ENCODE measurements at places on chromosomes 4 and X. TPM values are rescaled to one million over a fixed set of nuclear protein-coding genes. Genes with fewer than 3 reads are reported as not detected.

DNA sequence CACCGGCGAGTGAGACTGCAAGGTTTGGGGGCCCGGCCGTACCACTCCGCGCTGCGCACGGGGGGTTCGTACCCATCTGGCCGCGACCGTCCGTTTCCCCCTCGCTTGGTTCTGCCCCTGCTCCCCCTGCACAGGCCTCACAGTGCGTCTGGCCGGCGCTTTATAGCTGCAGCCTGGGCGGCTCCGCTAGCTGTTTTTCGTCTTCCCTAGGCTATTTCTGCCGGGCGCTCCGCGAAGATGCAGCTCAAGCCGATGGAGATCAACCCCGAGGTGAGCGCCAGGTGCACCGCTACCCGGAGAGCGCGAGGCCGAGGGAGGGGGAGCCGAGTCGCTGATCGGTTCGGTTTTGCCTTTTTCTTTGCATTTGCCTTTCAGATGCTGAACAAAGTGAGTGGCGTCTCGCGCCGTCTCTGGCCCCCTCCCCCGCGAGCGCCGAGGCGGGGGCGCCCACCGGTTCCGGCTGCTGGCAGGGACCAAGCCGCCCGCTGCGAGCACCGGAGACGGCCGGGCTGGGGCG, at the start of gene UCHL1:
UCHL1 (plus strand) TSS at position 189 of the 517 bp plus-strand sequence; CDS start at position 238, 49 bp downstream.
- peak; percentile 97 for DNase-seq

DNA sequence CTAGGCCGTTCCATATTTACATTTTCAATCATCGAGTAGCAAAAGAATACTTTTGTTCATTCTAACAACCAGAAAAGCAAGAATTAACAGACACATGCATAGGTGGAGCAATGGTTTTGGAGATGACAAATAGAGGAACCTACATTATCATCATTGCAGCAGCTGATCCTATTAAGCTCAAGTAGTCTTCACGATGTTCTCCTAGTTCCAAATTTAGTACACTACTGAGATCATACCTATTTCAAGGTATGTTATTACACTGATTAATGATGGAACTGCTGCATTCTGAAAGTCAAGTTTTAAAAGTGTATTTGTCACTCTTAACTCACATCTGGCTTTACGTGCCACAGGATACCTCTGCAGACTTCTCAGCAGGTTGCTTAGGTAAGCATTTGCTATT, 87.4 kb downstream of the ADGRA3 start:
- DNase-seq = no peak

- peak; percentile 2 for DNase-seq
Observed at GRCh38 chrX:105168577-105168976, 51.9 kb downstream of the TEX13A start.

GRCh38 chr4:152892974-152893373, 43.1 kb upstream of the FHDC1 start:
- no peak for DNase-seq

- DNase-seq = no peak
Observed at GRCh38 chr4:172169871-172170270, 356.7 kb downstream of the GALNTL6 start.

- DNase-seq = no peak
Observed at GRCh38 chr4:70749313-70749712, 27.5 kb downstream of the RUFY3 start.

Gene SEC31A
- total RNA-seq = 110 TPM

DNA sequence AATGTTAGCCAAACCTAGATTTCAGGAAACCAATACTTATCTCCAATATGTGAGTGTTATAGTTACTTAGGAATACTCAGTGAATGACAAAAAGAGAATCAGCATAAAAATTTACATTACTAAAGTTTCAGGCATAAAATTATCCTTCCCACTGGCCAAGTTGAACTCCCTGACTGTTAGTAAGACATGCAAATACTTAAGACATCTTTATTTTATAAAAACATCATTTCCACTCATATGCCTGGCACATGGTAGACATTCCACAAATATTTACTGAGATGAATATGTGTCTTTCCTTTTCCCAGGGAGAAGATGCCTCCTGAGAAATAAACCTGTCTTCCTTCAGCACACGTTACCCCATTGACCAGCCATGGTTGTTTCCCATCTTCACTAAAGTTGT, 7.3 kb downstream of the VEGFD start:
- no peak for DNase-seq

DNA sequence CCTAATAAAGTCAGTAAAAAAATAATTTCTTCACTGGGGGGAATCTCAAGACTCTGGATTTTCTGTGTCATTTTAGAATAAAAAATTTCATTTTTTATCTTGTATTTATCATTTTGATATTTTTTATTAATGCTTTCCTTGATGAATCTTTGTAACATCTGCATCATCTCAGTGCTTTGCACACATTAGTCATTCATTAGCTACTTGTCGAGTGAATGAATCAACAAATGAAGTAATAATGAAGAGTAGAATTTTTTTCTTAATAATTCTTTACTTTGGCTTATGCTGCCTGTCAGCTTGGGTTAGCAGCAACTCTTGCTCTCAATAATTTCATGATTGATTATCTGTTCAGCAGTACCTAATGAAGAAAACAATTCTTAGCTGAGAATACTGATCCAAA, 530.8 kb downstream of the GRXCR1 start:
- no peak for DNase-seq

Gene REPS2
- 1.2 TPM for total RNA-seq

- no peak for DNase-seq
Observed at GRCh38 chr4:89528526-89529133, 221.0 kb upstream of the GPRIN3 start.

Gene WDFY3
- 48.6 TPM for total RNA-seq

- DNase-seq = peak; percentile 81
Observed at GRCh38 chr4:138870737-138871554, 144.6 kb upstream of the NOCT start.

Gene SMIM20
- 51.7 TPM for total RNA-seq

DNA sequence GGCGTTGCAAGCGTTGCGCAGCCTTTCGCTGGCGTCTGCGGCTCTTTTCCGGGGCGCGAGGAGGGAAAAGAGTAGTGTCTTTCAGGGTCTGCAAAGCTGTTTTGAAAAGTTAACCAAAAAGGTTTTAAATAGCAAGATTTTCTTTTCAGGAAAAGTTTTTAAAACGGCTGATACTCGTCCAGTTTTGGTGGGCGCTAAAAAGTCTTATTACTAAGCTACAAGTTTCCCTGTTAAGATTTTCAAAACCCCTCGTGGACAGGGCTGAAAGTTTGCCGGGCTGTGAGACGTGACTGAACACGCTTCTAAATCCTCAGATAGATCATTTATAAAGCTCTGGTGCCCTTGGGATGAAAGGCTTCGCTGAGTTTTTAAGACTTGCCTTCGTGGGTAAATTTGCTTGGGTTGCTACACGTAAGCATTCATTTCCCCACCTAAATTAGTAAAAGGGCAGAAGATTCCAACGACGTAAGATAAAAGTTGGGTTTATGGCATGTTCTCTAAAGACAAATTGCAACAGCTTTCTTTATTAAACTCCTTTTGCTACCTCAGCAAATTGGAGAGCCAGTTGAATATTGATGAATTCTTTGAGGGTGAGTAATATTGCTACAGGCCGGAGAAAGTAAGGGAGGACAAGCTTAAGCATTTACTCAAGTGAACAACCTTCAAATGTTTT, 91.5 kb downstream of the HPRT1 start:
- no peak for DNase-seq

Gene KLHL4
- 0.22 TPM for total RNA-seq

Gene NOP14
- total RNA-seq = 22.0 TPM
